Left hindlimb (tissue), 1 donor: ENCODE measurements at places on chromosomes 3 and 15.

- no peak for DNase-seq
Measured at GRCh38 chr3:105139881-105140560, 226.7 kb upstream of the ALCAM start.

- no peak for DNase-seq
Measured at GRCh38 chr15:85826756-85827515, 32.2 kb upstream of the KLHL25 start.

DNA sequence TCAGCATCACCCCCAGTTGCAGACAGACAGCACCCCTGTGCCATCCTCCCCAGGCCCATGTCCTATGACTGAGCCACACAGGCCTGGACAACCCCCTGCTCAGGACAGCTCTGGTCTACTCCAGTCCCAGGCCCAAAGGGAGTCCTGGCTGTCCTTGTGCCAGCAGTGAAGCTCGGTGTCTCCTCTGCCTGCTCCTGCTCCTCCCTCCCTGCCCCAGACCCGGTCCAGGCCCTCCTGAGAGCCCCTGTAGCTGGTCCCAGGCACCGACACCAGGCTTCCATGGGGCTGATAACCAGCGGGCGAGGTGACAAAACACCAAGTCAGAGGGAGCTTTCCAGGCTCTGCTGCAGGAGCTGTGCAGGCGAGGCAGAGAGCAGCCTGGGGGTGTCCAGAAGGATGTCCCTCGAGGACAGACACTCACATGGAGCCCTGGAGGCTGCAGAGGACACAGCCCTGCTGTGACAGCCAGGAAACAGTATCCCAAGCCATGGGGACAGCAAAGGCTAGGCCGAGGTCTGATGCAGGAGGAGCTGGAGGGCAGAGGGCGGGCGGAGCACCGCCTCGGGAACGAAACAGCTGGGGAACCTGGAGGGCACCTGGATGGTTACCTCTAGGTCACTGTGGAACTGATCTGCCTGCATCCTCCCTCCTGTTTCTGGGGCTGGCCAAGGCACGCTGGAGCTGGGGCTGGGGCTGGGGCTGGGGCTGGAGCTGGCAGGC lies 103.8 kb upstream of the PRR20G start:
- DNase-seq: no peak

GRCh38 chr15:78156653-78157052 lies 7.5 kb downstream of the IDH3A start:
- DNase-seq: no peak

GRCh38 chr15:76945494-76946093 lies 14.0 kb downstream of the RCN2 start:
- no peak for DNase-seq

DNA sequence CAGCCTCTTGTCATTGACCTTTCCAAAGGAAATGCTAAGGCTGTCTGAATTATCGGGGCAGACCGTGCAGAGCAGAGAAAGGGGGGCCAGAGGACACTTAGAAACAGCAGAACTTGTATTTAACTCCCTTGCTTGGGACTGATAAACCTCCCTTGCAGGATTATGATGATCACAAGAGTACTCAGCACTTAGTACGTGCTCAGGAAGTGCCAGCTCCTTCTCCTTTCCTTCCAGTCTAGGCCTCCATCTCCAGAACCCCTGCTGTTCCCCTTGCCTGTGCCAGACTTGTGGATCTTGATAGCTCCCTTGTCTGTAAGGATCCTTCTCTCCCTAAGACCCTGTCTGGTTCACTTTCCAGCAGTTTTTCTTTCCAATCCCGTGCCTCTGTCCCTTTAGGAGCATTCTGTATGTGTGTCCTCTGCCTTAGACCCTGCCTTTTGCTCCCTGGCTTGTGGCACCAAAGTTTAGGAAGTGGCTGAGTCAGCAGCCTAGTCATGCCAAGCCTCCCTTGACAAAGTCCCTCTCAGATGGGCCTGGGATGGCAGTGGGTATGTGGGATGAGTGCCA lies 747 bp downstream of the SORD start:
- no peak for DNase-seq

GRCh38 chr15:56934269-56934668 lies 15.8 kb downstream of the TCF12 start:
- no peak for DNase-seq

- DNase-seq: no peak
Measured at GRCh38 chr3:124545891-124546290, 184.4 kb upstream of the UMPS start.

- DNase-seq: no peak
Measured at GRCh38 chr15:94580211-94580885, 349.0 kb downstream of the MCTP2 start.

DNA sequence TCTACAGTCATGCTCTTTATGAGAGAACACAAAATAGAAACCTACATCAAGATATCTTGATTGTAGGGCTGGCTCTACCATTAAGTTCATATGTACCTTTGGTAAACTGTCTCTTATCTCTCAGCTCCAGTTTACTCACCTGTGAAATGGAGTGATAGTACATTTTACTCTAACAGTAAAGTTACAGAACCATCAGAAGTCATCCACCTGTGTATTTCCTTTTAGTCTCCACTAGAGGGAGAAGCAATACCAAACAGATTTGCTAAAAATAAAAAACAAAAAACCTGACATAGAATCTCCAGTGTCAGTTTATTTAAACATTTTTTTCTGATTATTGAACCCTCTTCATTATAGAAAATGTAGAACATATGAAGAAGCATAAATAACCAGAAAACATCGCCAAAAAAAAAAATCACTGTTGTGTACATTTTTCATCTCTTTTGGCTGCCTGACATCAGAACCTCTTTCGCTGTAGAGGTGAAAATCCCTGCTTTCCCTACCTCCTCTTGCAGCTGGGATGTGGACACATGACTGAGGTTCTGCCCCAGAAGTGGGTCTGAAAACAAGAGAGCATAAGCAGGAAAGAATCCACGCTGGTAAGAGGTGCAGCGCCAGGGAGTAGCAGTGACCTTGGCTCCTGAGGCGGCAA lies 48.7 kb upstream of the WDR72 start:
- DNase-seq: no peak

GRCh38 chr3:100043271-100043670 lies 71.0 kb downstream of the FILIP1L start:
- DNase-seq: no peak

GRCh38 chr3:186496016-186496415 lies 48.2 kb downstream of the CRYGS start:
- DNase-seq: no peak

DNA sequence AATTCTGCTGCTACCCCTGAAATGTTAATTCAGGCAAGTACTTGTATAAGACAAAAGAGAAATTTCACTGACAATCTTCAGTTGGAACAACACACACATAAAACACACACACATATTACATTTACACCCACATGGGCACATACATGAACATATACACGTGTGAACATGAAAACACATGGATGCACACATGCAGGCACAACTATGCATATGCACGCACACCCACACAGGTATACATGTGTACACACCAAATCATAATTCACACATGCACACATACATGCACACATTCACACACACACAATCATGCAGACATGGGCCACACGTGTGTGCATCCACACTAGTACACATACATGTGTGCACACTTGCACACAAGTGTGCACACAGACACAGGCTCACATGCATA lies 277.8 kb downstream of the OCA2 start:
- DNase-seq: no peak

GRCh38 chr3:157271283-157271882 lies 111.4 kb upstream of the CCNL1 start:
- DNase-seq: no peak

GRCh38 chr15:70201425-70201775 lies 103.7 kb upstream of the TLE3 start:
- DNase-seq: no peak

DNA sequence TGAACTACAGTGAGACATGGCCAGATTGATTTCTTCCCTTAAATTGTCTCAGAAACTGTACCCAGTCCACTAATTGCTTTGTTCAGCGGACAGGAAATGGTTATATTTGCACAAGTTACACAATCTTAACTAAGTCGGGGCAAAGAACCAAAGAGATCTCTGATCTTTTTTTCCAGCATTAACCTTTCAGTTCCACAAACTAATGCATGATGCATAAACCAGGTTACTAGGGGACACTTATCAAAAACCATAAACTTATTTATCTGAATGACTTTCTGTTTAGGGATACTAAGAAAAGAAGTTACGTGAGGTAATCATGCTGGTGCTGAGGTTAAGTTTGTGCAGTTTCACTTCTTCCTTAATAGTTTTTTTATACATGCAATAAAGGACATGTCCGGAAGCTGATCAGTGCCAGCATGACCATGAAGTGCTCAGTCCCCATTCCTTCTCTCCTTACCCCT lies 22.4 kb downstream of the FNDC3B start:
- DNase-seq: no peak

DNA sequence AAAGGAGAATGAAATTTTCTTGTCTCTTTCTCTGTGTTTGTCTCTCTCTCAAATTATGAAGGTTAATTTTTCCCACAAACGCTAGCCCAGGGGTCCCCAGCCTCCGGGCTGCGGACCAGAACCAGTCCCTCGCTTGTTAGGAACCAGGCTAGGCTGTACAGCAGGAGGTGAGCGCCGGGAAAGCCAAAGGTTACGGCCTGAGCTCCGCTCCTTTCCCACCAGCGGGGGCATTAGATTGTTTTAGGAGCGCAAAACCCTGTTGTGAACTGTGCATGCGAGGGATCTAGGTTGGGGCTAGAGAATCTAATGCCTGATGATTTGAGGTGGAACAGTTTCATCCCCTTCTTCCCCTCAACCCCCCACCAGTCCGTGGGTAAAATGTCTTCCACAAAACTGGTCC lies 74.7 kb upstream of the ZNF385D start:
- DNase-seq: no peak

- no peak for DNase-seq
Measured at GRCh38 chr3:13853978-13854296, 25.9 kb downstream of the WNT7A start.

DNA sequence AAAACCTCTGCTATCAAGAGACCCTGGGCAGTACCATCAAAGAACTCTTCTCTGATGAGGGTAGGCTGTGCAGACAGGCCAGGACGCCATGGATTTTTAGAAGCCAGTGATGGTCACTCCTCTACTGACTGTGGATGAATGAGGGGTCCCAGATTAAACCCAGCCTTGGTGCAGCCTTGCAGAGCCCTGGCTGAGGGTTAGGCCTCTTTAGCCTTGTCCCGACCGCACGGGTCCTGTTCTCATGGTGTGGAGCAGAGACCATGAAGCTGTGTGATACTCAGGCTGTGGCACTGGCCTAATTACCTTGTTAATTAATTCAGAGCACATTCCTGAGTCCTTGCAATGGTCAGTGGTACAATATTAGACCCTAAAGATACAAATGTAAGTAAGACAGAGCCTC lies 71.7 kb downstream of the FBN1 start:
- DNase-seq: no peak
